ENCODE measurements at places on chromosomes 5 and 9.

DNA sequence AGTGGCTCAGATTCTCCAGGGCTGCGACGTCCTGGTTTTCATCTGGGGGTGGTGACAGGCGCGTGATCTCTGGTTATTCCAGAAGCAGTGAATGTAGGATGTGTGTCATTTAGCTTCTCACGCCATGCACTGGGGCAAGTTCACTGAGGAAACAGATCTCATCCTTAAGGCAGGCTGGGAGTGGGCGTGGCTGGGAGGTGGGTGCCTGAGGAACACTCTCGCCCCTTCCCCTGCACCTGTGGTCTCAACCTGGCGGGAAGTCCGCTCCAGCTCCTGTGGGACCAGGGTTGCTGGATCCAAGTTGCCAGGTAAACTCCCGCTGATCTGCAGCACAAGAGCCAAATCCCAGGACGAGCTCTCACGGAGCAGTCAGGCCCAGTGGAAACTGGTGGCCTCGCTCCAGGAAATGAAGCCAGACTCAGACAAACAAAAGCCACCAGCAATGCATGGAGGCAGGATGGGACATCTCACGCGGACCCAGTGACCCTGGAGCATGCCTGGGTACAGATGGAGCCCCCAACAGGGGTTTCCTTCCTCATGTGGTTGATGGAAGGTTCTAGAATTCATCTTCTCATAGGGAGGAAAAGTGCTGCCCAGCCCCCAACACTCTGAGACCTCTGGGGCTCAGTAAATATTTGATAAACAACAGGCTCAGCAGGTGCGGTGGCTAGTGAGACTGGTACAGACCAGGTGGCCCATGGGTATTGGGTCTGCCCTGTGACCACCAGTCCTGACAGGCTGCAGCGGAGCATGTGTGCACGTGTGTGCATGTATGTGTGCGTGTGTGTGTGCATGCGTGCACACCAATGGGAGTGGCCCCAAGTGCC is 16.3 kb upstream of the SLC12A7 start:
- no peak for DNase-seq

DNA sequence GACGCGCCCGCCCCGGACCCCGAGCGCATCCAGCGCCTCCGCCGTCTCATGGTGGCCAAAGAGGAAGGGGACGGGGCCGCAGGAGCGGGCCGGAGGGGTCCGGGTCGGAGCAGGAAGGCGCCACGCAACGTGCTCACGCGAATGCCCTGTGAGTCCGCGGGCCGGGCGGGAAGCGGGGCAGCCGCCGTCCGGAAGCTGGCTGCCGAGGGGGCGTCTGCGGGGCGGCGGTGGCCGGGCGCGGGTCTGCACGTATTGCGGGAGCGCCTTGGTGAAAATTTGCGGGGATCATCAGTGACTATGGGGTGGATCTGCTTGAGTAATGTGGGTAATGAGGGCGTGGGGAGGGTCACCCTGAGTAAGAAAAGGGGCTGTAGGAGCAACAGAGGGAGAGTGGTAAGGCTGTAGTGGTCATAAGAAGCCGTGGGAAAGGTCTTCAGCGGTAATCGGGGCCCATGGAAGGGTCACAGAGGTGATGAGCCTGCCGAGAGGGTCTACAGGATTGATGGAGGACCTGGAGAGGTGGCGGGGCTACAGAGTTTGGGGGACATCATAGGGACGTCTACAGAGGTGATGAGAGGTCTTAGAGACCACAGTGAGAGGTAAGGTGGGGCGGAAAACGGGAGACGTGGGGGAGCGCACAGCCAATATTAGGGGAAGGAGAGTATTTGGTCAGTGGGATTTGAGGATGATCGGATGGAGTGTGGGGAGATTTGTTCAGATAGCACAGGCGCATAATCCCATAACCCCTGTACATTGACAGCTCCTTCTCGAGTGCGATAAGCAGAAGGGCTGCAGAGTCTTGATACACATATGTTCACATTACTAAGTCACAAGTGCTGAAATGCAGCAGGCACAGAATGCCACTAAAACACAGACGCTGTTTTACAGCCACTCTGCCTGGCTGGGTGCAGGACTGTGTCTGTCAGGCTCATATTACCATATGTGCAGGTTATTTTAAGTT is 819 bp downstream of the LSM11 start:
- peak; percentile 21 for DNase-seq

DNA sequence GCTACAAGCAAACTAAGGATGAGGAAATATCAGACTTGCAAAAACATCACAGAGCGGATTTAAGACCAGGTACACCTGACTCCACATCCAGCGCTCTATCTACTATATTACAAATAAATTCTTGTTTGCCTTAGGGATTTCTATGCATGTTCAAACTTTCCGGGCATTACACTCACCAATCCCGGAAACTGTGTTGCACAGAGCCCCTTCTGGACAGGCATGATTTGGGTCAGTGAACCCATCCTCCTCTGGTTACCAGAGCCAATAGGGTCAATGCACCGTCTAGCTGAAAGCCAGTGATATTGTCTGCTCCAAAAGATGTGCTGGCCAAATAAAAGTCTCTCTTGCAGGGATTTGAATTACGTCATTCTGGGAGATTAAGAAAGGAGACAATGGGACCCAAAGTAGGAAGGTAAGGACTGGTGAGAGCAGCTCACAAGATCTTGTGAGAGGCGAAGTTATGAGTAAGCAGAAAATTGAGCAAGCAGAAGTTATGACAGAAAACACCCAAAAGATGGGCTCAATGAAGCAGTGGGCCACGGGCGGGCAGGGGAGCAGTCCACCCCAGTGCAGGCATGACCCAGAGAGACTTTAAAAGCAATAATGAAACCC is 155.8 kb upstream of the RAI14 start:
- no peak for DNase-seq

DNA sequence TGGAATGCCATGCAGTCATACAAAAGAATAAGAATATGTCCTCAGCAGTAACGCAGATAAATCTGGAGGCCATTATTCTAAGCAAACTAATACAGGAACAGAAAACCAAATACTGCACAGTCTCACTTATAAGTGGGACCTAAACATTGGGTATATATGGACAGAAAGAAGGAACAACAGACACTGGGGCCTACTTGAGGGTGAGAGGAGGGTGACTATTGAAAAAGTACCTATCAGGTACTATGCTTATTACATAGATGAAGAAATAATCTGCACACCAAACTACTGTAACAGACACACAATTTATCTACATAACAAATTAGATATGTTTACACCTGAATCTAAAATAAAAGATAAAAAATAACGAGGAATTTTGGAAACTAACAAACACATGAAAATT is 38.8 kb downstream of the MEIKIN start:
- DNase-seq: no peak

GRCh38 chr9:101673642-101674041 is 64.8 kb downstream of the GRIN3A start:
- DNase-seq: no peak

GRCh38 chr9:95284162-95285080 is 33.1 kb downstream of the FANCC start:
- no peak for DNase-seq

- DNase-seq: no peak
Measured at GRCh38 chr5:142327111-142327842, 2.5 kb upstream of the SPRY4 start.

DNA sequence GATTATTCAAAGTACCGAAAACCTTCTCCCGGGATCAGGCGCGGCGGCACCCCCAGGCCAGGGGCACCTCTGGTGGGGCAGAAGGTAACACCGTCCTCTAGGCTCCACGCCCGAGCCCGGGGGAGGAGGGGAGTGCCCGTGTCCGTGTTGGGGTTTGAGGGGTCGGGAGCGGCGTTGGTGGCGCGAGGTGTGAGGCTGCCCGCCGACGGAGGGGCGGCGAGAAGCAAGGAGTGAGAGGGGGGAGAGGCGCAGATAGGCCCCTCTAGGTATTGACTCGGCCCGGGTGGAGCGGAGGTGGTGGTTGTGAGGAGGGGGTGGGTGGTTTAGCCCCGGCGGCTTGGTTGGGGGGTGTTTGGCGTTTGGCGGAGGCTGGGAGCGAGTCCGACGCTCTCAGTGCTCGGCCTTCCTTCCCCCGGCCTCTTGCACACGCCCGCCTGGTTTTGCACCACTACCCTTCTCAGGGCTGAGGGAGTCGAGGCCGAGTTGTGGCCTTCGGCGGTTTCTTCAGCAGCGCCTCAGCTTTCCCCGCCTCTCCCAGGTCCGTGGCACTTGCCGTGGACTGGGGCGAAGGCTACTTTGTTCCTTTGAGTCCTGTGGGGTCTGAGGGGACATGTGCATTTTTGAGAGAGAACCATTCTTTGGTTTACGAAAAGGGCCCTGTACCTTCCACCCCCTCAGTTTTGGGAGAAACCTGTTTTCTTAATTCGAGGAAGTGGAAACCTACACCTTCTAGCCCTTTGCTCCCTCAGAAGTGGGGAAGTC is 450 bp downstream of the GPBP1 start:
- DNase-seq: peak; percentile 22

GRCh38 chr9:137178201-137178938 is 6.5 kb upstream of the TMEM210 start:
- no peak for DNase-seq

GRCh38 chr9:133754187-133754586 is 16.0 kb upstream of the SARDH start:
- DNase-seq: no peak

DNA sequence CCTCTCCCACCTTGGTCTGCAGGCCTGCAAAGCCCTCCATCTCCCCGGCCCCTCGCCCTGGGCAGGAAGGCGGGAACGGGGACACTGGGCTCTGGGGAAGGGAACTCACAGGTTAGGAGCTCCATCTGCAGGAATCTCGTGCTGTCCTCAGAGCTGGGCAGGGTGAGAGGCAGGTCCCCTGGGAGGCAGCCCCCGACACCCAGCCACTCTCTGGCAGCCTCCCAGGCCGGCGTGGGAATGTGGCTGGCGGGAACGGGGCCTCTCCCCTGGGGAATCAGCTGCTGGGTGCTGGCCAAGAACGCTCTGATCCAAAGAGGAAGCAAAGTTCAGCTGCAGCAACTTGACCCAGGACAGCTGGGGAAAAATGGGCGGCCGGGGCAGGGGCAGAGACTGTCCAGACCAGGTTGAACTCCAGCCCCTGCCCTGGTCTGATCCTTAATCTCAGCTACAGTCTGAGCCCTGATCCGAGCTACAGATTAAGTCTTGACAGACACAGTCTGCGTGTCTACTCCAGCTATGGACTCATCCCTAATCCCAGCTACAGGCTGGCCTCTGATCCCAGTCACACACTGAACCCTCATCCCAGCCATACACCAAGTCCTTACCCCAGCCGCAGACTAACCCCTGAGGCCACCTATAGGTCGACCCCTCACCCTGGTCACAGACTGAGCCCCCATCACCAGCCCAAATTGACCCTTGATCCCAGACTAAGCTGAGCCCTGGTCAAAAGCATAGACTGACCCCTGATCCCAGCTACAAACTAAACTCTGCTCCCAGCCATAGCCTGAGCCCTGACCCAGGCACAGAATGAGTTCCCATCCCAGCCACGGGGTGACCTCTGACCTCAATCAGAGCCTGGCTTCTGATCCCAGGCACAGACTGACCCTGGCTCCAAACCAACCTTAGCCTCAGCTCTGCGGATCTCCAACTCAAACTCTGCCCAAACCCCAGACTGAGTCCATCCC is 37.3 kb upstream of the EGFL7 start:
- DNase-seq: no peak

- DNase-seq: no peak
Measured at GRCh38 chr9:122008559-122008958, 84.5 kb downstream of the TTLL11 start.

DNA sequence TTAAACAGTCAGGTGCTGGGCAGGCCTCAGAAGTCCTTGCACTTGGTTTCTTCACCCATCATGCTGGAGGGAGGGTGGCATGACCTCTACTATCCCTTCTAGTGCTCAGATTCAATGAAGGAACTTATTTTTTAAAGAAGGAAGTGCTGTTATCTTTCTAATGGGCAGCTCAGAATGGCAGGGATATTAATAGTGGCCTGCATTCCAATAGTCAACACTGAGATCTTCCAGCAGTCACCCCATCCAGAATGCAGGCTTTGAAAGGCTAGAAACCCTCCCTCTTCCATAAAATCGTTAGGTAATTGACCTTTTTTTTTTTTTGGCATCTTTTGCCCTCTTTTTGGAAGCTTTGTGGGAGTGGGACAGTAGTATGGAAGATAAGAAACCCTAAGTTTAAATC is 325.0 kb downstream of the ARRDC3 start:
- no peak for DNase-seq

DNA sequence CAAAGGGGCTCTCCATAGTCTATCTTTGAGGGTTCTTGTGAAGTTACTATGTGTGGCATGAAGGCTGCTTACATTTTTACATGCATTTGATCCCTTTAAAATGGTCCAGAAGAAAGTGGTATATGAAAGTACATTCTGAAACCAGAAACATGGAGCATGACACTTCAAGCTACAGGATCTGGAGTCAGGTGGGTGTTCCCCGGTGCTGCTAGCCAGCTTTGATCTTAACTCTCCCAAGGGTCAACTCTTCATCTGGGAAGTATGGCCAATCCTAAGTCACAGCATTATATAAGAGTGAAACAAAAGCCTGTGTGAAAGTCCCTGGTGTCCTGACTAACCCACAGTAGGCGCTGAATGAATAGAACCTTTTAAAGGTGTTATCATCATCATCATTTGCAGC is 91.0 kb upstream of the TAS2R1 start:
- no peak for DNase-seq

DNA sequence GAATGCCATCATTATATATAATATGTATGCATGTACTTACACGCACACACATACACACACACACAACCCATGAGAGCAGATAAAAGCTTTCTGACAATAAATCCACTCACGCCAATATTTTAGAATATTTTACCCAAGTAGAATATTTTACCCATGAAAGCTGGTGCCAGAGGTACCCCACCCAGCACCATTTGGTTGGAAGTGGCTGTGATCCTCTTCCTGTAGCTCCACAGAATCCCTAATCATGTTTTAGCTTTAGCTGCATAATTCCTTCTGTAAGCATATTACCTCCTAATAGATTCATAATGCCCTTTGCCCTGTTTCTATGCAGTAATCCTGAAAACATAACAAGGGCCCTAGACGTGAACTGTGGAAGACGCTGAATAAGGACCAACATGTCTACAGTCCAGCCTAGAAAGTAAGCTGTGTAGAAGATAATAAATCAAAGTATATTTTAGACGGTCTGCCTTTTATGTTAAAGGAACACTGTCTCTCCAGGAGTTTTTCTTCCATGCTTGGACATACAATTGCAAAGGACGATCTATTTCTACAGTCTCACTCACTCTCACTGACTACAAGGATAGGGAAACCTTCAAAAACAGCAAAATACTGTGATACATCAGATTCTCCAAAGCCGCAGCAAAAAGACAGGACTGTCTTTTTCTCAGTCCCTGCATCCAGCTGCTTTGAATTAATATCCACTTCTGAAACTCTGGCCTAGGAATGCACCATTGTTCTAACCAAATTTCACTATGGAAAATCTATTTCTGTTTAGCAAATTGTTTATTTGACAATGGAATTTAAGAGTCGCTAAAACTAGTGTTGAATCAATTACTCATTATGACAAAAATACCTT is 98.2 kb downstream of the USP20 start:
- no peak for DNase-seq

- DNase-seq: no peak
Measured at GRCh38 chr5:67957374-67957773, 258.2 kb upstream of the PIK3R1 start.

All from activated T-helper 1 cell treated with anti-CD3 and anti-CD28 coated beads, Interleukin-12 subunit alpha, Interleukin-12 subunit beta, Interleukin-2, Interleukin-4 antibody, amounts not matched to agents 30 ng/mL and 10 ng/mL and 1 ng/mL, durations not matched to agents 14 hours and 24 hours and 36 hours (primary cell).